ENCODE measurements at places on chromosomes 5 and 9.

GRCh38 chr9:88645879-88646199, 110.9 kb downstream of the NXNL2 start:
- DNase-seq: no peak

DNA sequence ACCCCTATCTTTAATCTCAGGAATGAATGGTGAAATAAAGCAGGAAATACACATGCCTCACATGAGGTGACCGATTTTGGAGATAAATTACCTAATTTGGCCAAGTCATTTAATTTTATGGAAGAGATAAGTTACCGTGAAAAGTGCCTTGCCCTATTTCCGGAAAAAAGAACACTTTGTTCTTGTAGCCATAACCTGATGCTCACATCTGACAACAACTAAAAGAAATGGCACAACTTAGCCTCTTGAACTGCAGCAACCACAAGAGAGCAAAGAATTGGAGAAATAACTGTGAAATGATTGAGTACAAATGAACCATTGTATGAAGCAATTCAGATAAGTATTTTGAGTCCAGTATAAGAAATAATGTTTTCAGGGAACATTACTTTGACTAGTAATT, 628.1 kb upstream of the TYRP1 start:
- DNase-seq: no peak

- no peak for DNase-seq
These were observed 19.4 kb downstream of the ENTREP1 start for GRCh38 chr9:69344459-69344858.

DNA sequence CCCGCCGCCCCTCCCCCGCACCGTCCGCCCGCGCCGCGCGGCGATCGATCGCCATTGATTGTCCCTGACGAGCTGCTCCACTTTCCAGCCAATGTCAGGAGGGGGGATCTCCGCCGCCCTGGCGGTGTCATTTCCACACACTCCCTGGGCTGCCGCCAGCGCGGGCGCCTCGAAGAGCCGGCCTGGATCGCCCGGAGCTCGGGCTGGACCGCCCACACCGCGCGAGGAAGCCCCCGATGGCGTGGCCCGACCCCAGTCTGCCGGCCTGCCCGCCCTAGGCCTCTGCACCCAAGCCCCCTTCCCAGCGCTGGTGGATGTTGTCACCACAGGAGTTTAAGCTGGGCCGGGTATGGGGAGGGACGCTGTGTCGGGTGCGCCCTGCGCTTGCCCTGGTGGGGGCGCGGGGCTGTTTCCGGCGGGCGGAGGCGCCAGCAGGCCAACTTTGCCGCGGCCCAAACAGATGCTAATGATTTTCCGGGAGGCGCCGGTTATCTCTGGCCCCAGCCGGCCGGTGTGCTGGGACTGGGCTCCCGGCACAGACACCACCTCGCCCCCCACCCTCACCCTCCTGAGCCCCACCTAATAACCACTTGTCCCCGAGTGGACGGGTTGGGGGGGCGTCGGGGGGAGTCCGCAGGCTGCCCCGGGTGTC, 10.6 kb upstream of the CXXC5 start:
- peak; percentile 49 for DNase-seq

DNA sequence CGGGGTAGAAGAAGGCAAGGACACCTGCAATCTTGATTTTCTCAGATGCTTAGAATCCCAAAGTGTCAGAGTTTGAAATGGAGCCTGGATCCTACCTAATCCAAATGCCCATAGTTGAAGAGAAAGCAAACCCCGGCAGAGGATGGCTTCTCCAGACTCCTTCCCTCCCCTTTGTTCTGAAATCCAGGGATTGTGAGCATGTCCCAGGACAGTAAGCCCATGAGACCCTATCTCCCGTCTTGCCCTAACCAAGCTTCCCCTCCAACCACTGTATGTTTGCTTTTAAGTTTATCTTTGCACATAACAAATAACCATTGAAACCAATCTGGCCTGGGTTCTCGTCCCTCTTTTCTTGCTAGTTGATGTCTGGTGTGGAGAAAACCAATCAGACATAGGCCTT, 78.3 kb upstream of the NIPAL4 start:
- no peak for DNase-seq

- no peak for DNase-seq
These were observed 48.4 kb upstream of the FUBP3 start for GRCh38 chr9:130530938-130531337.

- DNase-seq: no peak
These were observed 67.1 kb downstream of the KLF4 start for GRCh38 chr9:107422189-107423185.

GRCh38 chr9:127876764-127877562, 512 bp downstream of the AK1 start:
- DNase-seq: no peak

DNA sequence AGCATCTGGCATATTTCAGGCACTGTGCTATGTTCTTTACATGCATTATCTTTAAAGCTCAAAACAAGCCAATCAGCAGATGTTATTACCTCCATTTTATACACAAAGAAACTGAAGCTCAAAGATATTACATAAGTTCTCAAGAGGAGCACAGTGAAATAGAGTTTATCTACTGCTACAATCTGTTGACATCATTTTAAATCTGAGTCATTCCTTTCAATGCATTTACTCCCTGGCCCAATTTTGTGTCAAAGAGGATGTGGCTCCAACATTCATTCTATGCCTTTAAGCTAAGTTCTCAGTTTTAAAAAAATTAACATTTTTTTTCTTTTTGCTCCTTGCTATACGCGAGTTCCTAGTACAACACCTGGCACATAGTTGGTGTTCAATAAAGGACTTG, 486.3 kb upstream of the ZNF462 start:
- no peak for DNase-seq

Measured in activated gamma-delta T cell treated with anti-CD3 and anti-CD28 coated beads, Interleukin-2, amount 50 U/mL, for 16 hours (primary cell).